ENCODE measurements at places on chromosomes 6 and 20.
A peak's percentile ranks its signal among the peaks of the same experiment; 100 is the strongest.

DNA sequence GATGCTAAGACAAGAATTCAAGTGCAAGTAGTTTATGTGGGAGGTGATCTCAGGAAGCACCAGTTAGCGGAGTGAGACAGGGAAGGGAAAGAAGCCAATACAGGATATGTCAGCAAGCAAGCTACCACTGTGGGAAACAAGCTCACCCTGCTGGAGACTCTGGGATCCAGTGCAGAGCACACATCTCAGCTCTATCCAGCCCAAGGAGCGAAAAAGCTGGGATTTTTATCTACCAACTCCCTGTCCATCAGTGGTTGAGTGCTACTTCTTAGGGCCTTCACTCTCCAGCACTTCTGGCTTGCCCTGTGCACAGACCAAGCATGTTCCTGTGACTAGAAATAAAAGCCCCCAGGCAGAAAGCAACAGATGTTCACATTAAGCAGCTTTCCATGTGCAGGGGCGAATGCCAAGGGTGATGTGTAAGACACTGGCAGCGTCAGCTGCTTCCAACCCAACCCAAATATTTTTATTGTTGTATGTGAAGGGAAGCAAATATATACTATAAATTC lies 10.8 kb upstream of the RNF24 start:
- DNase-seq: no peak

DNA sequence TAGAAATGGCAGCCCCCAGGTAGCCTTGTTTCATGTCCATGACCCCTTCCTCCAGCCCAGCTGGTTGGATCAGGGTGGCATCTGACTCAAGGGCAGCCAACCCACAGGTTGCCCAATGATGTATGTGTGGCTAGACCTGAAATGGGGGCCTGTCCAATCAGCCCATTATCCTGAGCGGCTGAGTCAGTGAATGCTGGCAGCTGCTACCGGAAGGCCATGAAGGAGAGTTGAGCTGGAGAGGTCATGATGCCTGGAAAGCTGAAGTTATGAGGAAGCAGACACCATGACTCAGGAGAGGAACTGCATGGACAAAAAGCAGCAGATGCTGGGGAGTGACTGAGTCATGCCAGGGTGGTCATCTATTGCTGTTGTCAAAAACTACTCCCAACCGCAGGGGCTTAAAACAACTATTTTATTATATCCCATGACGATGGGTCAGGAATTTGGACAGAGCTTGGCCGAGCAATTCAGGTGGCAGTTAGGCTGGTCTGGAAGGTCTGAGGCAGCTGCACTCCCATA lies 67.3 kb downstream of the MDGA1 start:
- no peak for DNase-seq

GRCh38 chr6:4620284-4621151 lies 155.7 kb upstream of the CDYL start:
- DNase-seq: no peak

GRCh38 chr6:35064290-35064689 lies 76.8 kb downstream of the TCP11 start:
- DNase-seq: no peak

DNA sequence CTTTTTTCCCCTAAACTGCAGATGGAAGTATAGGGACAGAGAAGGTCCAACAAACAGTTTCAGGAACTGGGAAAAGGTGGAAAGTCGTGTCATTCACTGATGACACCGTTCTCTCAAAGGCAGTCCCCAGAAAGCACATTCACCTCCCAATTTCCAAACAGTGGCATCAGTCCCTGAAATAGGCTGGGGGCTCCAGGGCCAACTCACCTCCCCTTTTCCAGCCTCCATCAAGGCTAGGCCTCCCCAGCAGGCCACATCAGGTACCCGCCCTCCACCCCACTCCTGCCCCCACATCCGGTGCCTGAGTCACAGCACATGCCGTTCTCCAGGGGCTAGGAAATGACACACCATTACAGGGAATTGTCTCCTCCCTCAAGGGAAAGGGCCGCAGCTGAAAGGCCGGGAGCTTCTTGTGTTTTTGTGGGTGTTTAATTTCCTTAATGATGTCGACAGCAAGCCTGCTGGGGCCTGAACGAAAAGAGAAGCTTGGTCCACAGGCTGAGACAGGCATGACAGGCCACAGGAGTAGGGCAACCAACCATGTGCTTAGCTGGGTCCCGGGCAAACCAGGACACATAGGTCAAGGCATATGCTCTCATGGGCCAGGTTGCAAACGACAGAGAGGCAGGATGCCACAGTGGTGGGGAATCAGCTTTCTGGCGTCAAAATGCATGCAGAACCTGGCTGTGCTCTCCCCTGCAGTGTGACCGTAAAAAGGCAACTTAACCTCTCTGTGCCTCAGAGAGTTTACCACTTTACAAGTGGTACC lies 39.2 kb downstream of the ZMYND8 start:
- no peak for DNase-seq

GRCh38 chr6:35613762-35614161 lies 75.0 kb downstream of the FKBP5 start:
- DNase-seq: no peak

DNA sequence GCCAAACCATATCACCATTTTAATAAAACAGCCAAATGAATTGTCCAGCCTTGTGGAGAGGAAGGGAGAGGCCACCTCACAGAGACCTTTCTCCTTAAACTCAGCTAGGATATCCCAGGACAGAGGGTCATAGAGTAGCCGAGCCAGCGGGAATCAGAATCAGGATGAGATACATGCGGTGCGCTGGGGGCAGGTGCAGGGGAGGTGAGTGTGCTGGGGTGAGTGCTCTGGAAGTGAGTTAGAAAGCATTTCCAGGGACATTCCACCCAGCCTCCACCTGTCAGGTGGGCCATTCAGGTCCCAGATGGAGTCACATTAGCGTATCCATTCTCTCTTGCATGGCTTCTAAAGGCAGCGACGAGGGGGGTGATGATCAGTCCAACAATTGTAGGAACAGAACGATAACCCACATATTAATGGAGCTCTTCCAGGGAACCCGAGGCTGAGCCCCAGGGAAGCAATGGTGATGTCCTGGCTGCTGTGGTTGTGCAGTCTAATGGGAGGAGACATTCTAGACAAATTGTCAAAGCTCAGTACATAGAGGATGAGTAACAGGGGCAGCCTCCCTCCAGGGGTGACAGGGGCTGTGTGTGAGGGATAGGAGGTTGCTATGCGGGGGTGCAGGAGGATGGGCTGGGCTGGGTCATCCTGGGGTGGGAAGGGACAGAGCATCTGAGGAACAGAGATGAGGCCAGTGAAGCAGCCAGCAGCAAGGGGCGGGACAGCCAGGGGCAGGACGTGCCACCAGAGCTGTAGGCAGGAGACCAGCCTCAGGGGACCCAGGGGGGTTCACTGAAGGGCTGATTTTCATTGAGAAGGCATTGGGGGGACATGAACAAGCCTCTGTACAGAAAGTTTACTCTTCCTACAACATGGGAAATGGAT lies 88.7 kb upstream of the FRMD1 start:
- DNase-seq: no peak

- no peak for DNase-seq
Observed at GRCh38 chr6:44627091-44627882, 239.8 kb downstream of the CDC5L start.

- DNase-seq: no peak
Observed at GRCh38 chr6:80129485-80129884, 23.0 kb downstream of the BCKDHB start.

DNA sequence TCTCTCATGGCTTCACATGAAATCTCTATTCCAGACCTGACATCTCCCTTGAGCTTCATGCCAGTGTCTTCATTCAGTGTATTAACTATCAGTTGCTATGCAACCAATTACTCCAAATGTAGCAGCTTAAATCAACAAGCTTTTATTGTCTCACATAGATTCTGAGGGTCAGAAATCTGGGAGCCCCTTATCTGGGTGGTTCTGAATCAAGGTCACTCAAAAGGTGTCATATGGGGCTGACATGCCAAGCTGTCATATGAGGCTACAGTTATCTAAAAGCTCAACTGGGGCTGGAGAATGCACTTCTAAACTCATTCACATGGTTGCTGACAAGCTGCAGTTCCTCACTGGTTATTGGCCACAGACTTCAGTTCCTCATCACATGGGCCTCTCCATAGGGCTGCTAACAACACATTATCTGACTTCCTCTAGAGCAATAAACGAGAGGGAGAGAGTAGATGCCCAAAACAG lies 7.3 kb upstream of the CGA start:
- peak; percentile 43 for DNase-seq

GRCh38 chr20:60728705-60729104 lies 523.4 kb upstream of the CDH4 start:
- no peak for DNase-seq

GRCh38 chr6:141210901-141211300 lies 921.8 kb upstream of the GJE1 start:
- no peak for DNase-seq

DNA sequence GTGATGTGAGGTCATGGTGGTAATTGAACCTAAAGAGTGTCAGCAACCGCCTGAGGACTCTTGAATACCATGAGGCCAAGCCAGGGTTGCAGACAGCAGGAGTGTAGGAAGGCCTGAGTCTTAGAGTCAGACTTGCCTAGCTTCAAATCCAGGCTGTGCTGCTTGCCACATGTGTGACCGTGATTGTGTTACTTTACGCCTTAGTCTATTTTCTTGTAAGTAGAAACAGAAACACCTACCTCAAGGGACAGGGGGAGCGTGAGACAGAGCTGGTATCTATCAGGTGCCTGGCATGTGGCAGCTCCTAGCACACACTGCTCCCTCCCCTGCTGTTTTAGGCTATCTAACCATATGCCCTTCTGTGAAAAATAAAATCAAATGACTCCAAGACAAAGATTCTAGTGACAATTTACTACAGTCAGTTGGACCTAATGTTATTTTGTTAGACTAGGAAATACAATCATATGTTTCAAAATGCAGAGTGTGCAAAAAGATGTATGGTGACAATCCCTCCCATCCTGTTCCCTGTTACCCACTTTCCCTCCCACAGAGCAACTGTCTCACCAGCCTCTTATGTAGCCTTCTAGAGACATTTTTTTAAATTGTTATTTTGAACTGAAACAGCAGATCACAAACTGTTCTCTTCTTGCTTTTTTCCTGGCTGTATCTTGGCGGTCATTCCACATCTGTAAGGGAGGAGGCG lies 21.7 kb downstream of the TAF8 start:
- DNase-seq: no peak

DNA sequence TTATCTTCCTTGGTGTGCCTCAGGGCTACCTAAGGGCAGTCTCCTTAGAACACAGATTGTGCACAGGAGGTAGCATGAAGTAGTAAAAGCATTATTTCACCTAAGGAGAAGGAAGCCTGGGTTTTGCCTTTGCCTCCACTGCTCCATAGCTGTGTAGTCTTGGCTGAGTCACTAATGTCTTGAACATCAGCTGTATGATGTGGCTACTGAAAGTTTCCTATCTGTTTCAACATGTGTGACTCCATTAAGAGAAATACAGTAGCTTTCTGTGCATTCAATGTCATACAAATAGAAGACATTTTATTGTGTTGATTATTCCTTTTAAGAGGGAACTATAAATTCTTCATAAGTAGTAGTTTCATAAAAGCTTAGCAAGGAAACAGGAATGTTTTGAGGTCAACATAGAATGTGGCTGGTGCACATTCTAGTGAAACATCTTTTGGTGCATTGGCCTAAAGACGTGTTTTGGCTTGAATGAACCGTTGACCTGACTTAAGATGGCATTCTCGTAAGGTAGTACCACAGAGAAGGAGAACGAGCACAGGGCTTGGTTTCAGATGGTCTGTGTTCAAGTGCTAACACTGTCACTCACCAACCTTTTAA lies 70.6 kb downstream of the CTNNBL1 start:
- DNase-seq: no peak

- DNase-seq: no peak
Observed at GRCh38 chr6:140039364-140039763, 664.9 kb upstream of the CITED2 start.

DNA sequence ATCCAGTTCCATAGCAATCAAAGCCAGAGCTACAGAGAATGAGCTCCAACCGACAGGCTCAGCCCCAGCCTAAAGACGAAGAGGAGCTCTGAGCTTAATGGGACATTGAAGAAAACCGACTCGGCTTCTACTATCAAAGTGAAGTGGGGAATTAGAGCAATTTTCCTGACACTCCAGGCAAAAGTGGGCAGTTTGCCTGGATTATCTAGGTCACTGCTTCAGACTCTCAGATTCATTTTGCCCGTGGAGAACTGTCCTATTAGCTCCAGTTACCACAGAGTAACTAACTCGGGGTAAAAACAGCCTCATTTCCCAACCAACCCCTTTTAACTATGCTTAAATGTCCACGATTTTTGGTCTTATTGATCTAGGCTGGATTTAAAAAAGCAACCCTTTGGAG lies 592.1 kb upstream of the NRSN1 start:
- DNase-seq: no peak

- DNase-seq: no peak
Observed at GRCh38 chr6:31878726-31879125, at the start of gene SLC44A4. SLC44A4 (minus strand) TSS chr6:31878997; CDS start chr6:31878980, 17 bp downstream.

GRCh38 chr6:144758602-144759001 lies 473.5 kb downstream of the UTRN start:
- DNase-seq: no peak

DNA sequence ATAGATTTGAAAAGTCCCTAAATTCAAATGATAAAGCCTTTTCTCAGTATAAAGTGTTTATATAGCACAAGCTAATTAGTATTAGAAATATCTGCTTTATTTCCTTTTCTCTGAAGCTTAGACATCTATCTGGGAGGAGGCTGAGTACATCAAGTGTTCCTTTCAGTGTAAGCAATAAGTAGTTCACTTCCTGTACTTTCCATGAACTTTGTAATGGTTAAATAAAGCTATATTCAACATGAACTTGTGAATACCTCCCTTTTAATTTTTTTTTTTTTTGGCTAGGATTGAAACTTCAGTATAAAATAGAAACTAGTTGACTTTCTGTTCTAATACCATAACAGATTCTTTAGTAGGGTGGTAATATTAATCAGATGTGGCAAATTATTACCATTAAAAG lies 190.9 kb downstream of the CENPW start:
- DNase-seq: no peak

- DNase-seq: peak; percentile 49
Observed at GRCh38 chr6:101776919-101777350, 383.4 kb downstream of the GRIK2 start.

DNA sequence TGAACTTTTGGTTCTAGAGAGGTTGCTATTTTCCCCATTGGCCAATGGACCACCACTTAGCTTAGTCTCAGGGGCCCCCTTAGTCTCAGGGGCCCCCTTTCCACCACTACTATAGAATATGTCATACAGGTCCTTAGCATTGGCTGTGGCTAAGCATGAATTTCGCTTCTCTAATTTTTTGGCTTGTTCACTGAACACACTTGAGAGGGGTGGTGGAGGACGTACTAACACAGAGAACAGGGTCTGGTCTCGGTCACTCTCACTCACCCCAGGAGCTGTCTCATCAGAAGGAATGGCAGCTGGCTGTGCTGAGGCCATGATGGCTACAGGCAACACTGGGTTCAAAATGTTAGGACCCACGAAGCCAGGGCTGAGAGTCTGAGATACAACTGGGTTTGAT lies 30.3 kb downstream of the ZNF318 start:
- DNase-seq: no peak

DNA sequence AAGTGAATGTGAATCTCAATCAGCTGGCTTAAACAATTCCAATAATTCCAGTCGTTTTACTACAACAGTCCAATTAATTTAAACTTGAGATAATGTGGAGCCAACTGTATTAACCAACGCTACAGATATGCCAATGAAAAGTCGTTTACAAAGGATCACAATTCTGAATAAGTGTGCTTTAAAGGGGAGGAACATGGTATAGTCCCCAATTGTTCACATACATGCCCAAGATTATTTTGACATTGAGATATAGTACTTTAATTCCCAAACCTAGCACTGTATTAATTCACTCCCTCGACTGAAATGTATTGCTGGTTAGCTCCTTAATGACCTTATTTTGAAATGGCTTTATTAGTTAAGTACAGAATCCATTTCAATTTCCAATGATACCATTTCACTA lies 2.5 kb downstream of the AKIRIN2 start:
- DNase-seq: no peak
